ENCODE measurements at places on chromosomes 4 and X. TPM values are rescaled to one million over a fixed set of nuclear protein-coding genes. Genes with fewer than 3 reads are reported as not detected.

The RAB40A gene
- polyA plus RNA-seq = not detected

The POU3F4 gene
- not detected for polyA plus RNA-seq

The CT55 gene
- polyA plus RNA-seq = not detected

The BMX gene
- polyA plus RNA-seq = not detected

The ZFP92 gene
- polyA plus RNA-seq = not detected

The PPP2R2C gene
- not detected for polyA plus RNA-seq

The FAT1 gene
- polyA plus RNA-seq = not detected

The RASL11B gene
- 0.19 TPM for polyA plus RNA-seq

The YY2 gene
- polyA plus RNA-seq = 0.96 TPM

Data from naive B cell (primary cell).